ENCODE measurements at places on chromosomes 16 and 17.

- DNase-seq, result no peak
Measured at GRCh38 chr16:73251608-73252007, 203.7 kb upstream of the ZFHX3 start.

DNA sequence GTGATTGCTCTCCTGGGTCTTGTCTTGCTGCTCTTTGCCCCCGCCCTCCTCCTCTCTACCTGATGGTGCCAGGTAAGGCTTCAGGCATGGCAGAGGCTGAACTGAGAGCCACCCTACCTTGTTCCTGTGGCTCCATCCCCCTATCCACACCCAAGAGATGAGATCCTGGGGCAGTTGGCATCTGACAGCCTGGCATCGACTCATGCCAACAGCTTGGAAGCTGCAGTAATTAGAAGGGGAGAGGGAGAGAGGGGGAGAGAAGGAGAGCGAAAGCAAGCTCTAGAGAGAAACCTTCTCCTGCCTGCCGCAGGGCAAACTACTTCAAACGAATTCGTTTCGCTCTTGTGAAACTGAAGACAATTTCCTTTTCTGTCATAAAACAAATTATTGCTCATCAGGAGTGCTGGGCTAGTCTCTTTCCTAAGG is 13.8 kb upstream of the SP6 start:
- DNase-seq, result no peak

DNA sequence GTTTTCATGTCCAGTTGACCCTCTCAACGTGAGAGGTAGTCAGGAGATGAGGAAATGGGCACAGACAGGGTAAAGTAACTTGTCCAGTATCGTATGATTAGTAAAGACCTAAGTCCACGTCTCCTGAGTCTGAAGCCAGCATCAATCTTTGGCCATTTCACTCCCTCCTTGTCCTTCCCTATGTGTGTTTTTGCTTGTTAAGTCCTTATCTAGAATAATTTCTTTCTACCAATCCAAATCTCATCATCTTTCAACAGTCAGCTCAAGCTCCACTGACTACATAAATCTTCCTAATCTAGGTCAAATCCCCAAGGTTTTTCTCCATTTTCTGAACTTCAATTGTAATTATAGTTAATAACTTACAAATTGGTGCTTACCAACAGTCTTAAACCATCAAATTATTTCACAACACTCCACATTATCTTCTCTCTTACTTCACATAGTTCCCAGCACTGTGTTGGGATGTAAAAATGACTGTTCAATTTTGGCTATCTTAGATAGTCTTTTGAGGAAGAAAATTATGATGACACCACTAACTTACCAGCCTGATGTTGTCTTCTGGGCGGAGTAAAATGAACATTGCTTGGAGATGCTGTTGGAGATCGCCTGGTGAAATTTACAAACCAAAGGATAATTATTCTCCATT is 72.3 kb upstream of the CORO6 start:
- DNase-seq, result no peak

- DNase-seq, result no peak
Measured at GRCh38 chr17:43368740-43369506, 29.9 kb upstream of the ARL4D start.

- DNase-seq, result no peak
Measured at GRCh38 chr16:72050769-72051464, 3.4 kb upstream of the HP start.

DNA sequence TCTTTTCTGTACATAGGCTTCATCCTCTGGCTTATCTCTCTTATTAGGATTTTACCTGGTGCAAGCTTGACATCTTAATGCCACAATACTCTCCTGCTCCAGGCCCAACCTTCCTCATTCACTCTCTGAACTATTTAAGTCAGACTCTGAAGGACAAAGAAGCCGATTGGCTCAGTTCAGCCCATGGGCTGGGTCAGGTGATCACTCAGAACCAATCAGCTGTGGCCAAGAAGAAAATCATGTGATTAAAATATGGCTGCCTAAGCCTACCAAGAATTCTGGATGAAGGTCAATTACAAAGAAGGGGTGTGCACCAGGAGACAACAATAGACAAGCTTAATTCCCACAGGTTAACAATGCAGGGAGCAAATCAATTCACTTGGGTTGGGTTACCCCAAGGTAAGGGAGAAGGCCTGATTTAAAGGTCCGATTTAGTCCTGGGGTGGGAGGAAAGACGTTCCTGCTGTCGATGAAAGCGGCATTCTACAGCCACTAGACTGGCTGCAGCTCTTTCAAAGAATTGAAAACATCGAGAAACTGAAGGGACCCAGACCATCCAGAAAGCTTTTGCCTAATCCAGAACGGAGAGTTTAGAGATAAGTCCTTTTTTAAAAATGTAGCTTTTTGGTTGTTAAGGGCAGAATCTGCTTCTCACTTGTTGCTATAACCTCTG is 42.9 kb upstream of the NFAT5 start:
- no peak for DNase-seq

- DNase-seq, result no peak
Measured at GRCh38 chr16:2244301-2244700, 7.1 kb downstream of the ECI1 start.

- no peak for DNase-seq
Measured at GRCh38 chr16:62678796-62679195, 642.6 kb upstream of the CDH8 start.

DNA sequence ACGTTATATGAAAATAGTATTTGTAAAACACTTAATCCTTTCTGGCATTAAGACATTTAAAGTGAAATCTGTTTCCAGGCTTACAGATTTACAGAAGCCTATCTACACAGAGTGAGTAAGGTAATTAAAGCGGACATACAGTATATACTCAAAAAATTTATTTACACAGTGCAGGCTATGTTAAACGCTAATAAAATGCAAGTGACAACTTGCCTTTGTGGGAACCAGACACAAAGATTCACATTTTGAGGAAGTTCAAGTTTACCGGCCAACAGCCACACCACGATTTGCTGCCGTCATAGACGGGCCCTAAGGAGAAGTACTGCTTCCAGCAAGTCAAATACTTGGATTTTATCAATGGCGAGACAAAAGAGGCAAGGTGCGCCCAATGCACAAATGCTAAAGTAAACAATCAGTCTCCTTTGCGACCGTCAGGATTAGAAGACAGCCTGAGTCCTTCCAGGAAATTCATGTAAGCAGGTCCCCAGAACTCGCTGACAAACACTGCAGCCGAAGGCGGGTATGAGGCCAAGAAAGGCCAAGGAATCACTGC is 801 bp downstream of the VPS35 start:
- DNase-seq, result no peak

GRCh38 chr16:16871196-16871595 is 492.3 kb downstream of the NPIPA7 start:
- DNase-seq, result no peak

Data from cortex of kidney (tissue), 1 donor.